Liver (tissue), 10 donors: ENCODE measurements at places on chromosomes 3 and 15. TPM values are rescaled to one million over a fixed set of nuclear protein-coding genes. Genes with fewer than 3 reads are reported as not detected.

GRCh38 chr3:13887495-13888300, 7.8 kb upstream of the WNT7A start:
- H3K4me3 ChIP-seq = no peak overlapping the region
- H3K27me3 ChIP-seq = peaks cover 8% of the 10 kb centered on the region
- H3K4me1 ChIP-seq = no peaks in the 10 kb centered on the region
- no peaks in the 10 kb centered on the region for H3K36me3 ChIP-seq

- H3K27me3 ChIP-seq = no peaks in the 10 kb centered on the region
- peaks cover 7% of the 10 kb centered on the region for H3K4me1 ChIP-seq
- no peak for DNase-seq
- no peak overlapping the region for H3K4me3 ChIP-seq
Measured at GRCh38 chr3:122301063-122301462, 24.0 kb upstream of the CSTA start.

DNA sequence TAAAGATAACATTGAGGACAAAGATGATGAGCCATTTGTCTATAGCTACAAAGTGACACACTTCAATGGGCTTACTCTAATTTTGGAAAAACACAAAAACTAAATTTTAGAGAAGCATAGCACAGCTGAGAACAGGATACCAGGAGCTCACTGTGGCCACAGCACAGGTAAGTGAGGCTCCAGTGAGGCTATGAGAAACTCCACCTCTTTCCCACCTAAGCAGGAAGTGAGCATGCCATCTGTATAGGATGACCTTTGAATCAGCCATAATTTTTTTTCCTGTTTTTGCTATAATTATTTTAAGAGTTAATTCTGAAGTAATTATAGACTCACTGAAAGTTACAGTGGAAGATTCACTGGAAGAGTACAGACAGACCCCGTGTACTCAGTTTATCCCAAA, 82.1 kb upstream of the DCLK3 start:
- H3K4me3 ChIP-seq = no peak overlapping the region
- no peak overlapping the region for H3K27ac ChIP-seq
- no peak for DNase-seq
- H3K27me3 ChIP-seq = no peaks in the 10 kb centered on the region
- peaks cover 63% of the 10 kb centered on the region for H3K36me3 ChIP-seq
- H3K4me1 ChIP-seq = no peaks in the 10 kb centered on the region

DNA sequence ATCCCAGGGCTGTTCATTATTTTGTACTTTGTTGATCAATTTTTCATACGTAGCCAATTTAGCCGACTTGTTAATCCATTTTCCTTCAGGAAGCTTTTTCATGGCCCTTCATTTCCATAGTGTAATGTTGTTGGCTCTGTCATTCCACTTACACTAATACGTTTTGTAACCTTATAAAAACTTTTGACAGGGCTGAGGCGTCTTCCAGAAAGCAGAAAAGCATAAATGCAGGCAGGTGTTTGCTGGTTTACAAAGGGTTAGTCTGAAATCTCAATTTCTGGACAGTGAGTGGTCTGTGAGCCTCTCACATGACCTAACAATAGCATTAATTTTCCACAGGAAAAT, 444.0 kb downstream of the OTOL1 start:
- H3K4me3 ChIP-seq = no peak overlapping the region
- DNase-seq = no peak
- no peaks in the 10 kb centered on the region for H3K27me3 ChIP-seq
- H3K36me3 ChIP-seq = no peaks in the 10 kb centered on the region

GRCh38 chr15:65460741-65461347, 38.1 kb upstream of the IGDCC4 start:
- H3K4me3 ChIP-seq = no peak overlapping the region
- no peak for DNase-seq
- no peaks in the 10 kb centered on the region for H3K4me1 ChIP-seq
- H3K27ac ChIP-seq = no peak overlapping the region

- H3K27me3 ChIP-seq = no peaks in the 10 kb centered on the region
- no peak for DNase-seq
- H3K27ac ChIP-seq = no peak overlapping the region
- H3K36me3 ChIP-seq = no peaks in the 10 kb centered on the region
Measured at GRCh38 chr15:86139828-86140227, 60.2 kb downstream of the AGBL1 start.

DNA sequence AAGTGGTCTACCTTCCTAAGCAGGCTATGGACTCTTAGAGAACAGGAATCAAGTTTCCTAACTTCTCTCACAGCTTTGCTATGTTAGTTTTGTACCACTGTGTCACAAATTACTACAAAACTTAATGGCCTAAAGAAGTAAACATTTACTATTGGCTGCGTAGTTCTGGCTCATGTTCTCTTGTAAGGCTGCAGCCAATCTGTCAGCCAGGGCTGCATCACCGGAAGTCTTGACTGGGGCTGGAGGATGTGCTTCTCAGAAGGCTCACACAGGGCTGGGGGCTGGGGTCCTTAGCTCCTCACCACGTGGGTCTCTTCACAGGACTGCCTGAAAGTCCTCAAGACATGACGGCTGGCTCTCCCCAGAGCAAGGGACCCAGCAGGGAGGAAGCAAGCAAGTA, 15.5 kb downstream of the STIMATE start:
- no peak for DNase-seq
- H3K27ac ChIP-seq = no peak overlapping the region
- H3K4me1 ChIP-seq = peaks cover 17% of the 10 kb centered on the region

DNA sequence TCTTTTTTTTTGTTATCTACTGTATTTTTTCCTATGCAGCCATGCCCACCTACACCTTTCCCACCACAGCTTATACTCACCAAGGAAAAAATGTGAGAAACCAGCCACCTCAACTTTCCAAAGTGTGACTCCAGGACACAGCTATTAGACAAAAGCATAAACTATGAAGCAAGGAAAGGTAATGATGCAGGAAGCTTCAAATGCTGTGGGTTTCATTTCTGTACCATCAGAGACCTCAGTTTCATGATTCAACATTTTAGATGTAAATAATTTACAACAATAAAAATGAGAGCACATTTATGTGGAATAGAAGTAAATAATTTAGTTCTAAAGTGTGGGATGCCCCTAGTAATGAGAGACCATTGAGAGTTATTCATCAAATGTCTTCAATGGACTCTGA, 115.1 kb downstream of the CDIN1 start:
- no peaks in the 10 kb centered on the region for H3K27me3 ChIP-seq
- no peak for DNase-seq
- no peaks in the 10 kb centered on the region for H3K4me1 ChIP-seq
- H3K27ac ChIP-seq = no peak overlapping the region

DNA sequence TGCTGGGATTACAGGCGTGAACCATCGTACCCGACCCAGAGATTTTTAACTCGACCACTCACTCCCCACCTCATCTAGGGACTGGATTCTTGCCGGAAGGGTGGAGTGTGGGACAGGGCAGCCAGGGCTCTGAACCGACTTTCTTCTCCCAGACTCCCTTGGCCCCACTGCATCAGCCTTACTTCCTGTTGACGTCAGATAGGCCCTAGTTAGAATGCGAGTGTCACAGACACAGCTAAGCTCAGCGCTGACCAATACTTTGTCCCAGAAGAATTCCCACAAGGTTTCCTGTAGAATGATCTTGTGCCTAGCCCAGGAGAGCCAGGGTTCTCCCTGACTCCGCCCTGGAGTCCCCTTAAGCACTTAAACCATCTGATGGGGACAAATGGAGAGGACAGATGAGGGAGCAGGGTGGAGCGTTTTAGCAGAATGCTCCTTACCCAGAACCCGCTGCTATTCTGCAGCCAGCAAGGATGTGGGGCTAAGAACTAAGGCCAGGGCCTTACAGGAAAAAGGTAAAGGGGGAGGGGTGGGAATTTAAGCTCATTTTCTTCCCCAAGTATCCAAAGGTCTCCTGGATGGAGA, 5.8 kb upstream of the TUSC2 start:
- H3K27me3 ChIP-seq = no peaks in the 10 kb centered on the region
- no peak for DNase-seq
- peaks cover 17% of the 10 kb centered on the region for H3K4me1 ChIP-seq
- peaks cover 15% of the 10 kb centered on the region for H3K36me3 ChIP-seq
- no peak overlapping the region for H3K4me3 ChIP-seq

- H3K27ac ChIP-seq = no peak overlapping the region
- DNase-seq = no peak
- no peaks in the 10 kb centered on the region for H3K4me1 ChIP-seq
- no peak overlapping the region for H3K4me3 ChIP-seq
- no peaks in the 10 kb centered on the region for H3K36me3 ChIP-seq
Measured at GRCh38 chr3:62758296-62759066, 116.7 kb downstream of the CADPS start.

DNA sequence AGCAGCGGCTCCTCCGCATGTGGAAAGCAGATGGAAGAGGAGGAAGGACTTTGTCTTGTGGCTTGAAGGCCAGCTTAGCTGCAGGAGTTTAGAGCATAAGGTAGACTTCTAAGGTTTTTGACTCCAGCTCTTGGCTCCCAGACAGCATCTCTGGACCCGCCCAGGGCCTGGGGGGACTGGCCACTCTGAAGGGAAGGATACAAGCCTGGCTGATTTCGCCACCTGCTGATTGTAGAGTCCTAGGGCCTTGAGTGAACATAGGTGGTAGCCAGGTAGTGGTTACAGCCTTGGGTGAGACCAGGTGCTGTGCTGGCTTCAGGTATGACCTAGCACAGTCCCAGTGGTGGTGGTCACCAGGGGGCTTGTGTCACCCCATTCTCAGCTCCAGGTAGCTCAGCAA, 48.4 kb upstream of the RPL35A start:
- H3K36me3 ChIP-seq = no peaks in the 10 kb centered on the region
- no peak for DNase-seq
- H3K4me3 ChIP-seq = no peak overlapping the region
- no peak overlapping the region for H3K27ac ChIP-seq

DNA sequence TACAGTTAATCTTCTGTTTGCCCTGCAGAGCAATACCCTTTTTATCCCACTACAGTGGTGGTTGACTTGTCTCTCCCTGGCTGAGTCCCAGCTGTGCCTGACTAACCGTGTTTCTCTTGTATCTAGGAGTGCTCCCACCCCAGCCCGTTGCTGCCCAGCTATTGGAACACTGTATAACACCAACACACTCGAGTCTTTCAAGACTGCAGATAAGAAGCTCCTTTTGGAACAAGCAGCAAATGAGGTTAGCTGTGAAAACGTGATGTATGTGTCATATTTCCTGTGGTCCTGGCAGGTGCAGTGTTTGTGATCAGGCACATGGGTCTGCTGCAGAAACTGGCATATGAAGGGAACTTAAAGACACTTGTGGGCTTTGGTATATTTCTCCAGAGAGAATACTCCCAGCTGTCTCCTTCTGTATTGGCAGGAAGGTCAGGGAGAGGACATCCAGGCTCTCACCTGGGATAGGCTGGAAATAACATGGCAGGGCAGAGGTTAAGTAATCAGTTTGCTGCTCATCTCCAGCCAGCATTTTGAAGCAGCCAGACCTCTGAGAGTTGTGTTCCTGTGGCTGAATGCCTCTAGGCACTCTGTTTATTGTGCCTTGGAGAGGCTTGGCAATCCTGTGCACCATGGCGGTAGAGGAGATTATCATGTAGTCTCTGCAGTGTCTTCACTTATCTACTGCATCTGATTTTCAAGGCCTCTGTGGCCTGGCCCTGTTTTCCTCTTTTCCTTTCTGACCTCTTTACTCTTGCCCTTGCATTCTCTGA, 34.8 kb downstream of the ATG7 start:
- no peaks in the 10 kb centered on the region for H3K27me3 ChIP-seq
- DNase-seq = no peak
- H3K4me3 ChIP-seq = no peak overlapping the region

GRCh38 chr3:169668957-169669741, 5.6 kb upstream of the MECOM start:
- H3K27me3 ChIP-seq = peaks cover 17% of the 10 kb centered on the region
- H3K36me3 ChIP-seq = no peaks in the 10 kb centered on the region
- DNase-seq = peak; percentile 65

- H3K36me3 ChIP-seq = no peaks in the 10 kb centered on the region
- no peak overlapping the region for H3K27ac ChIP-seq
- H3K4me1 ChIP-seq = no peaks in the 10 kb centered on the region
- no peak for DNase-seq
Measured at GRCh38 chr3:189790658-189791057, 159.5 kb downstream of the TP63 start.

DNA sequence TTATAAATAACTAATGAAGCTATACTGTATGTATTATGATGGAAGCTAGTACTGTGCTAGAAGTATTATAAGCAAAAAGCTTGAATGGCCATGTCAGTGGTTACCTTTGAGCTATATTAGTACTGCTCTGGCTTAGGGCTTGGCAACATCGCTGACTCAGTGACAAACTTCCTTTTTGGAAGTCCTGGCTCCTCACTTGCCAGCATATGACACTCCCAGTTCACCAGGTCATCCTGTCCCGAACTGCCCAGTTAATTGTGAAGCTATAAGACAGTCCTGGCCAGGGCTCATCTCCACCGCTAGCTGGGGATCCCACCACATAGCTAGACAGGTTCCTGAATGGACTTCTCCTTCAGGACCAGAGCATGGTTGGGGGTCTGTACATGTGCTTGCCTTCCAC, 31.9 kb downstream of the RAB8B start:
- H3K4me3 ChIP-seq = no peak overlapping the region
- H3K27me3 ChIP-seq = no peaks in the 10 kb centered on the region
- H3K4me1 ChIP-seq = no peaks in the 10 kb centered on the region
- DNase-seq = no peak
- no peaks in the 10 kb centered on the region for H3K36me3 ChIP-seq
- H3K27ac ChIP-seq = peak overlapping the region; percentile 9

GRCh38 chr3:138395865-138396751, 38.3 kb upstream of the ESYT3 start:
- no peaks in the 10 kb centered on the region for H3K27me3 ChIP-seq
- no peaks in the 10 kb centered on the region for H3K36me3 ChIP-seq
- DNase-seq = no peak
- H3K27ac ChIP-seq = no peak overlapping the region

DNA sequence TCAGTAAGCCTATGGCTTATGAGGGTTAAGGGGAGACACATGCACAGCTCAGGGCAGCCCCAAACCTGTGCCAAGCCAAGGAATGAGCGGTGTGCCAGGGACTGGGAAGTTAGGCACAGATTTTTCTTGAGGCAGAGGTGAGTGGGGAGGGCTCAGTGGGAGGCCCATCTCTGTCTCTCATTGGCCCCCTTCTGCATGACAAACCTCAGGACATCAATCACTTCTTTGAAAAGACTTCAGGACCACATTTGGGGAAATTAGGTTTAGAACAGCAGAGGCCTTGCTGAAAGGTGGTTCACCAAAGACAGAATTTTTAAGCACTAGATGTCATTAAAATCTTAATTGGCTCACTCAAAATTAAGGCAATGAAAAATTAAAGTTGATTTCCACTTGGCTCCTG, 57.2 kb downstream of the RAB11A start:
- H3K4me3 ChIP-seq = no peak overlapping the region
- H3K36me3 ChIP-seq = no peaks in the 10 kb centered on the region
- no peaks in the 10 kb centered on the region for H3K27me3 ChIP-seq
- H3K4me1 ChIP-seq = no peaks in the 10 kb centered on the region
- DNase-seq = no peak

GRCh38 chr3:16366-16765, 180.2 kb upstream of the CHL1 start:
- H3K4me3 ChIP-seq = no peak overlapping the region
- no peak for DNase-seq
- no peaks in the 10 kb centered on the region for H3K27me3 ChIP-seq
- no peak overlapping the region for H3K27ac ChIP-seq

The ST3GAL6 gene
- total RNA-seq = 20.0 TPM

The CADM2 gene
- 0.37 TPM for total RNA-seq

The GPR149 gene
- not detected for total RNA-seq

The SNRPA1 gene
- 15.0 TPM for total RNA-seq

The RYR3 gene
- 1.1 TPM for total RNA-seq

The CADPS gene
- total RNA-seq = 0.17 TPM

The GHRL gene
- total RNA-seq = 0.08 TPM

The EPHB3 gene
- total RNA-seq = 0.84 TPM

The SCN11A gene
- total RNA-seq = 0.14 TPM

The DET1 gene
- 5.4 TPM for total RNA-seq

The SH3GL3 gene
- 0.23 TPM for total RNA-seq

The SLC15A2 gene
- total RNA-seq = 2.3 TPM
